ENCODE measurements at places on chromosomes 5 and 9. TPM values are rescaled to one million over a fixed set of nuclear protein-coding genes. Genes with fewer than 3 reads are reported as not detected.
A peak's percentile ranks its signal among the peaks of the same experiment; 100 is the strongest.

DNA sequence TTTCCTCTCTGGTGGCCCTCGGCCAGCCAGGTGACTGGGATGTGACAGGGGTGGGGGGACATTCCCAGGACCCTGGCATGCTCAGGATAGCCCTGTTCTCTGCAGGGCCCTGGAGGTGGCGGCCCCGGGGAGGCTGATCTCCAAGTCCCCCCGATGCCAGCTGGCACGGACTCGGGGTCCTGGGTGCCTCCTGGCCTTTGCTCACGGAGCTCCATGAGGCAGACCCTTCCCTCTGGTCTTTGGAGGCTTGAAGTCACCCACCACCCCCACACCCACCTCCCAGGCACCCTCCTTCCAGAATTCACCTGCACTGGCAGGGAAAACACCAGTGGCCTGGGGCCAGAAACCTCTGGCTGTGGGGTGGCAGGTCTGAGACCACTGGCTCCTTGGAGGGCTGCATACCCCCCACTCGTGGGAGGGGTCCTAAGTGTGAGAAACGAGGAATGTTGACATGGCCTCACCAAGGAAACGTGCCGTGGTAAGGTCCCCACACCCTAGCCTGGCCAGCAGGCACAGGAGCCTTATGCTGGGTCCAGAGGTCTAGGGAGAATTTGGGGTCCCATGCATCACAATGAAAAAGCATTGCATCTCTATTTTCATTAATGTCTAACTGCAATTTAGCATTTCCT, 130.8 kb upstream of the FAM120A start:
- no peak for DNase-seq

- DNase-seq, result peak; percentile 38
These were observed 63.2 kb downstream of the ACER2 start for GRCh38 chr9:19471737-19472648.

DNA sequence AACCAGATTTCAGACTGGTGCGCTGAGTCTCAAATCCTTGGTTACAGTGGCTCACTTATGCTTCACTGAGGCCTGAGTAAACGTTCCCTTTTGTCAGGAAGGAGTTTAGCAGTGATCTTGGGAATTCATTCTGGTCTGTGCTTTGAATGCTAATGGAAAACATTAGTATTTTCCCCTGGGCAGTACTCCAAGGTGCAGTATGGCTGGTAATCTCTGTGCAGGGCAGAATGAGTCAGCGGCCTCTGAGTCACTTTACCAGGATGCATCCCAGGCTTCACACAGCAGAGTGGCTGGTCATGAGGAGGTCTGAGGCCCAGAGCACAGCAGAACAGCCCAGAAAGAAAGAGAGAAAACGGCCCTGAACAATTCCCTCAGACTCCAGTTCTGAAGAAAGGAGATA, 54.0 kb downstream of the PCA3 start:
- peak; percentile 18 for DNase-seq

- DNase-seq, result no peak
These were observed 42.4 kb downstream of the STARD4 start for GRCh38 chr5:111469903-111470302.

GRCh38 chr9:20178679-20179078, 389.8 kb upstream of the SLC24A2 start:
- no peak for DNase-seq

GRCh38 chr9:14652729-14653377, 40.4 kb downstream of the ZDHHC21 start:
- DNase-seq, result no peak

GRCh38 chr5:159416438-159416837, 86.2 kb upstream of the IL12B start:
- DNase-seq, result no peak

DNA sequence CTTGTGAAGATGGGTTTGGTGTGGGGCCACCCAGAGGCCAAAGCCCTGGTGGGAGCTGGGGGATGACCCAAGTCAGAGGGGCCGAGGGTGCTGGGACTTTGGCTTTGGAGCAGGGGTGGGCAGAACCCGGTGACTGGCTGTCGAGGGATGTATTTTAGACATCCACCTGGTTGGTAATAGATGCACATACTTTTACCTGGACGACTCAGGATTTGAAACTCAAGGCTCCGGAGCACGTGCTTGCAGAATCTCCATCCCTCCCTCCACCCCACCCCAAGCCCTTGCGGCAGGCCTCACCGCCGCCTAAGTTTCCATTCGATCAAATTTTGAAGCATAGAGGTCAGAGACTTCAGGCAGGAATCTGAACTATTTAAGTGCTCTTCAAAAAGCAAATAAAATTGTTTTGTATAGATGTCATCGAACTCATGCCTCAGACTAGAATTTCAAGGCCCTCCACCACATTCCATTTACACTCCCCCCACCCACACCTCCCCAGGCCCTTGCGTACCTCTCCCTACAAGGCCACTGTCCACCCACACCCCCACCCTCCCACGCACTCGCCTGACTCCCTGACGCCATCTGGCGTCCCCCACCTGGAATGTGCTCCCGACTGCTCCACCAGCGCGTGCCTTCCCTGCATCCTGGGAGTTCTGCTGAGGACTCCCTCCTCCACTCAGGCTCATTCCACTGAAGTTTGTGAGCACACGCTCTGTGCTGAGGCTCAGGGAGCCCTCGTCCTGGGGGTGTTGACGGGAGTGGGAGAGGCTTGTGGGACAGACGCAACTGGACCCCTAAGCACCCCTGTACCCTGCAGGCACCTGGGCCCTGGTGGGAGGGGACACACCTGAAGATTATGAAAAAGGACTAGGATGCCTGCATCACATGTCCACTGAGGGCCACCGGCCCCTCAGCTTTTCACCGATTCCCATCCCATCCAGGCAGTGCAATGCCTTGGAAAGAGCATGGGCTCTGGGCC, 56.4 kb upstream of the RPL26L1 start:
- DNase-seq, result peak; percentile 83

GRCh38 chr5:143542798-143543144, 139.3 kb upstream of the NR3C1 start:
- DNase-seq, result no peak

GRCh38 chr9:137816531-137817235, 60.9 kb upstream of the CACNA1B start:
- DNase-seq, result no peak

GRCh38 chr5:172364773-172365172, 81.2 kb upstream of the UBTD2 start:
- DNase-seq, result no peak

GRCh38 chr5:10111571-10111970, 138.1 kb downstream of the ATPSCKMT start:
- no peak for DNase-seq

- DNase-seq, result no peak
These were observed 111.1 kb upstream of the S1PR3 start for GRCh38 chr9:88880199-88880598.

DNA sequence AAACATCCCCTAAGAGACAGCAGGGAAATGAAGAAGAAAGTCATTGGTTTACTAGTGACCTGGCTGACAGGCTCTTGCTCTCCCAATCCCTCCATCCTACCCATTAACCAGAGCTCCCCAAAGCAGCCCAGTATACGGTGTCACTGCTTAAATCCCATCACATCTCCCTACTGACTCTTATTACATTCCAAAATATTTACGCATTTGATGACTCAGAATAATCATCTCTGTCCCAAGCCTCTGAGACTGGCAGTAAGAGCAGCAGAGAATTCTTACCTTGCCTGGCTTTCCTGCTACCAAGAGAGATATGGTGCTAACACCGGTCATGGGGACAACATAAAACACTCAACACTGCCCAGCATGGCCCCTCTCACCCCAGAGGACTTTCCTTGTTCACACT, 20.2 kb upstream of the WHRN start:
- DNase-seq, result no peak

DNA sequence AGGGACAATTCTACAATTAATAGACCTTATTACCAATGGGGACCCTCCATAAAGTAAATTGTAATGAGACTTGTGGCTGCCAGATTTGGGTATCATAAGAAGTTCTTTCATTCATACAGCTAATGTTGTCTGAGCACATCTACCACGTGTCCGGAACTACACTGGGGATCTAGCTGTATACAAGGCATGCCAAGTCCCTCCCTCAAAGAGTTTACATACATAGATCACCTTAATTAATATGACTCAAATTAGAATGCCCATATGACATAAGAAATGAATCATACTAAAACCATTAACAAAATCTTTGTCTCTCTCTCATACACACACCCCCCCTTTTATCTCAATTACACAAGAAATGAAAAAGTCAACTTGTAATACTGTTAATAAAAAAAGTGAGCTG, 18.0 kb upstream of the NR4A3 start:
- no peak for DNase-seq

GRCh38 chr5:14502294-14502690, 79.3 kb upstream of the OTULINL start:
- DNase-seq, result no peak

- DNase-seq, result no peak
These were observed 1.5 kb upstream of the GPR21 start for GRCh38 chr9:123031963-123032362.

- DNase-seq, result peak; percentile 2
These were observed 22.1 kb downstream of the SARDH start for GRCh38 chr9:133715866-133716563.

DNA sequence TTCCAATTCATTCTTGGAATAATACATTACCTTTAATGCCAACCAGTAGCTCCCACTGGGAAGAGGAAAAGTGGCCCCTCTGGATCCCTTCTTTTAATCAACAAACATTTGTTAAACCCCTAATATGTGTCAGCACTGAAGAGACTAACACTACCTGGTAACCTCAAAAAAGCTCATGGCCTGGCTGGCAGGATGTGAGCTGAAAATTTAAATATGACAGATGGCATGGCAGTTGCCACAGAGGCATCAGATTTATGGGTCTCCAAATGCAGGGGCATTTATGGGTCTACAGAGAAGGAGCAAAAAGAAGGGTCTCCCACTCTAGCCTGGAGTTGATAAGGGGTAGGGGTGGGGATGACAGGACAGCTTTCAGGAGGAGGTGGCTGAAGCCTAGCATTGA, 12.5 kb downstream of the DNAH5 start:
- no peak for DNase-seq

DNA sequence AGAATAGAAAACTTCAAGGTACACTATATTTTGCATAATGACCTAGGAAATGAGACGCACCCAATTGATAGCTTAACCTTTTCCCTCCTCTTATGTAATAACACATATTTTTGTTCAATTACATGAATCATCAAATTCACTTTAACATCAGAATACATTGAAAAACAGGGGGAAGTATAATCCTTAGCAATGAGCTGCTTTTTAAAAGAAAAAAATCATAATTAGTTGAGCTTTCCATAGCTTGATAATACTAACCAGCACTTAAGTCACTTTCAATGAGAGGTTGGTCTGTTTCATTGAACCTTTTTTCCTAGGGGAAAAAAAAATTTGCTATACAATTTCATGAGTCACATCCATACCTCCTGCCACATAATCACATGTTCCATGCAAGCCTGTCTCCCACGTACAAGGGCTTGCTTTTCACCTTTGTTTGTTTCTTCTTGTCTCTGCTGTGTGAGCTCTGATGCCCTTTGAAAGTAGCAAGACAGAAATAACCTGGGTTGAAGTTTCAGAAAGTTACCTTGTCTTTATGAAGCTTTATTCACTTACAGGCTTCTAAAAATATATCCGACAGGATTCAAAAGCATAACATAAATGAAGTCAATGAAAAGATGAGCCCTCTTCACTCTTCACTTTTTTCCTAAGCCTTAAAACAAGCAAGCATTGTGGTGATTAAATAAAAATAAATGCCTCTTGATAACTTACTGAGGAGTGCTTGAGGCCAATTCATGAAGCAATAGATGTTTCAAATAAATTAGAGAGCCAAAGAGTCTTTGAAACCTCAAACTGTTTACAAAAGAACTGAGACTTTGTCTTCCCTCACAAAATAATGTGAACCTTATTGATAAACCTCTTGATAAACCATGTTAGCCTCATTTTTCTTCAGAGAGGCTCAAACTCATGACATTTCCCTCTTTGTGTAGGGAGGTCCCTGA, 108.5 kb downstream of the FEM1C start:
- DNase-seq, result no peak

The SH2D3C gene
- 6.9 TPM for polyA plus RNA-seq

The AQP3 gene
- 18.3 TPM for polyA plus RNA-seq

The FBLL1 gene
- 1.3 TPM for polyA plus RNA-seq

The ANXA2R gene
- polyA plus RNA-seq, result 0.87 TPM

The IL5 gene
- polyA plus RNA-seq, result not detected

The SPACA9 gene
- polyA plus RNA-seq, result 3.2 TPM

The SARDH gene
- polyA plus RNA-seq, result 14.3 TPM

The DMRTA1 gene
- polyA plus RNA-seq, result 0.87 TPM

The SPATA6L gene
- polyA plus RNA-seq, result 7.3 TPM

The SCAI gene
- polyA plus RNA-seq, result 1.6 TPM

All from pancreas (tissue), 10 donors.